T1000 (cell line): ENCODE measurements at places on chromosomes 6 and 20.

- no peak for DNase-seq
Measured at GRCh38 chr6:135228486-135228885, 47.4 kb downstream of the MYB start.

DNA sequence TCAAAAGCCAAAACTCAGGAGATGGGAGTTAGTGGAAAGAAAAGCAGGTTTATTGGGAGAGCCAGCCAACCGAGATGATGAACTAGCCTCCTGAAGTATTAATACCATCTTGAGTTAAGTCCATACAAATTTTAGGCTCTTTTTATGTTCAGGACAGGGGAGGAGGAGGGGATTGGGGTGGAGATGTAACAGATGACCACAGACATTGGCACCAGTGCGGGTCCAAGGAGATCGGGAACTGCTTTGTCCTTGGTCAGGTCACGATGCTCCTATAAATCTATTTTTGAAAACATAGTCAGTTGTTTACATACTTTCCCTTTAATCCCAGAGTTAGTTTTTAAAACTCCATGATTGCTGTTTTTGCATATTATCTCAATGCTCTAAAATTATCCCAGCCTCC is 219.6 kb downstream of the ANKRD60 start:
- DNase-seq, result no peak

DNA sequence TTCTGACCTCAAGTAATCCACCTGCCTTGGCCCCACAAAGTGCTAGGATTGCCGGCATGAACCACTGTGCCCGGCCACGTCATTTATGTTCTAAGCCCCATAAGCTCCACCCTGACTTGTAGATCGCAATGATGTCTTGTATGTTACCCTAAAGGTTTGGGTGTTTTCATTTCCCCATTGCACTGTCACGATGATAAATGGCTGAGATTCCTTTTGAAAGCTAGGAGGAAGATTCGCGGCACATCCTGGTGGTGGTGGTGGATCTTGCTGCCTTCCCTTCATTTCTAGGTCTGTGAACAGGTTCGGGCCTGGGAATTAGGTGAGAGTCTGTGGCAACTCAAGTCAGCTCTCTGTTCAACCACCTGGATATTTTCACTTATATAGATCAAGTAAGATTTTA is 28.3 kb downstream of the MUC22 start:
- no peak for DNase-seq

- DNase-seq, result peak; percentile 72
Measured at GRCh38 chr6:31559958-31560696, 12.0 kb upstream of the LTA start.

GRCh38 chr6:36546308-36546919 is 865 bp downstream of the STK38 start:
- no peak for DNase-seq

GRCh38 chr20:51199920-51200319 is 177.0 kb upstream of the KCNG1 start:
- DNase-seq, result no peak

DNA sequence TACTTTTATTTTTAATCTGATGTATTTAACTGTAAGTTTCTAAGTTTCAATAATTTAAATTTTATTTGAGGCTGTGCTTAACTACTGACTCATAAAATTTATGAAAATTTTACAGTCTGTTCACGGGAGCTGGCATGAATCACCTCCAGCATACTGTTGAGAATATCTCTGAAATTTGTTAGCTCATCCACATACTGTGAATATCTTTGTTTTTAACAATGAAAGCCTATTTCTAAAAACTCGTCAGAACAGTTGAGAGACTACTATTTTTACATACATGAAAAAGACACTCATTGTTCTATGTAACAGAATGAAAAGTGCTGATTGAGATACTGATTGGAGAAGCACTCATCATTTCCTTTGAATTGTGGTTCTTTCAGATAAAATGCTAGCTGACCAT is 749.3 kb downstream of the TENT5A start:
- no peak for DNase-seq

- DNase-seq, result no peak
Measured at GRCh38 chr6:162626869-162627268, 100.7 kb downstream of the PRKN start.

GRCh38 chr6:168574699-168575195 is 133.8 kb downstream of the SMOC2 start:
- no peak for DNase-seq
